ENCODE measurements at places on chromosomes 5 and 9. TPM values are rescaled to one million over a fixed set of nuclear protein-coding genes. Genes with fewer than 3 reads are reported as not detected.

EPB41L4A gene
- 4.4 TPM for polyA plus RNA-seq

CCDC192 gene
- not detected for polyA plus RNA-seq

DNAJC25 gene
- 4.7 TPM for polyA plus RNA-seq

IFNK gene
- not detected for polyA plus RNA-seq

GPR151 gene
- polyA plus RNA-seq: not detected

C9 gene
- not detected for polyA plus RNA-seq

PRSS3 gene
- polyA plus RNA-seq: 10.7 TPM

ZNF366 gene
- 0.37 TPM for polyA plus RNA-seq

DIRAS2 gene
- 0.46 TPM for polyA plus RNA-seq

CCL27 gene
- 0.58 TPM for polyA plus RNA-seq

SLC35D2 gene
- 21.5 TPM for polyA plus RNA-seq

TNFSF8 gene
- 1.1 TPM for polyA plus RNA-seq

SLC25A2 gene
- not detected for polyA plus RNA-seq

SCGB3A1 gene
- 35.3 TPM for polyA plus RNA-seq

WHRN gene
- 8.5 TPM for polyA plus RNA-seq

SCAMP1 gene
- 7.9 TPM for polyA plus RNA-seq

CXCL14 gene
- 51.6 TPM for polyA plus RNA-seq

GKAP1 gene
- 8.2 TPM for polyA plus RNA-seq

UBAP1 gene
- 43.8 TPM for polyA plus RNA-seq

SLC34A1 gene
- not detected for polyA plus RNA-seq

PRDM9 gene
- polyA plus RNA-seq: not detected

ANKRD31 gene
- polyA plus RNA-seq: not detected

MAMDC4 gene
- 11.2 TPM for polyA plus RNA-seq

LCN15 gene
- not detected for polyA plus RNA-seq

PCDHGA7 gene
- polyA plus RNA-seq: not detected

YTHDC2 gene
- polyA plus RNA-seq: 7.1 TPM

FBXO10 gene
- 1.9 TPM for polyA plus RNA-seq

CDH6 gene
- polyA plus RNA-seq: 0.31 TPM

COL23A1 gene
- polyA plus RNA-seq: 0.56 TPM

CDK9 gene
- polyA plus RNA-seq: 25.3 TPM

TRMT10B gene
- polyA plus RNA-seq: 5.2 TPM

SEPTIN8 gene
- polyA plus RNA-seq: 15.5 TPM

ARRDC3 gene
- polyA plus RNA-seq: 26.0 TPM

LEAP2 gene
- polyA plus RNA-seq: 2.2 TPM

SPATA31E1 gene
- polyA plus RNA-seq: not detected

NTMT1 gene
- polyA plus RNA-seq: 40.2 TPM

BARHL1 gene
- not detected for polyA plus RNA-seq

FIBCD1 gene
- 0.20 TPM for polyA plus RNA-seq

PCDHB4 gene
- polyA plus RNA-seq: 0.38 TPM

CYFIP2 gene
- polyA plus RNA-seq: 19.1 TPM

Data from stomach (tissue), 19 donors.